ENCODE measurements at places on chromosomes 2 and 18. TPM values are rescaled to one million over a fixed set of nuclear protein-coding genes. Genes with fewer than 3 reads are reported as not detected.

- peak; percentile 46 for DNase-seq
Observed at GRCh38 chr2:206275312-206276055, 1.0 kb downstream of the ZDBF2 start.

The GDF7 gene
- 0.76 TPM for polyA plus RNA-seq

GRCh38 chr2:26636935-26637334 is 4.2 kb downstream of the CIB4 start:
- no peak for DNase-seq

- DNase-seq: no peak
Observed at GRCh38 chr2:175066411-175066810, 61.2 kb upstream of the CHN1 start.

- no peak for DNase-seq
Observed at GRCh38 chr2:174350018-174350417, 15.3 kb downstream of the SP9 start.

GRCh38 chr2:216402751-216403150 is 9.5 kb upstream of the SMARCAL1 start:
- no peak for DNase-seq

The SLC39A10 gene
- 20.1 TPM for polyA plus RNA-seq

GRCh38 chr18:48053881-48054816 is 123.7 kb upstream of the SMAD2 start:
- DNase-seq: no peak

DNA sequence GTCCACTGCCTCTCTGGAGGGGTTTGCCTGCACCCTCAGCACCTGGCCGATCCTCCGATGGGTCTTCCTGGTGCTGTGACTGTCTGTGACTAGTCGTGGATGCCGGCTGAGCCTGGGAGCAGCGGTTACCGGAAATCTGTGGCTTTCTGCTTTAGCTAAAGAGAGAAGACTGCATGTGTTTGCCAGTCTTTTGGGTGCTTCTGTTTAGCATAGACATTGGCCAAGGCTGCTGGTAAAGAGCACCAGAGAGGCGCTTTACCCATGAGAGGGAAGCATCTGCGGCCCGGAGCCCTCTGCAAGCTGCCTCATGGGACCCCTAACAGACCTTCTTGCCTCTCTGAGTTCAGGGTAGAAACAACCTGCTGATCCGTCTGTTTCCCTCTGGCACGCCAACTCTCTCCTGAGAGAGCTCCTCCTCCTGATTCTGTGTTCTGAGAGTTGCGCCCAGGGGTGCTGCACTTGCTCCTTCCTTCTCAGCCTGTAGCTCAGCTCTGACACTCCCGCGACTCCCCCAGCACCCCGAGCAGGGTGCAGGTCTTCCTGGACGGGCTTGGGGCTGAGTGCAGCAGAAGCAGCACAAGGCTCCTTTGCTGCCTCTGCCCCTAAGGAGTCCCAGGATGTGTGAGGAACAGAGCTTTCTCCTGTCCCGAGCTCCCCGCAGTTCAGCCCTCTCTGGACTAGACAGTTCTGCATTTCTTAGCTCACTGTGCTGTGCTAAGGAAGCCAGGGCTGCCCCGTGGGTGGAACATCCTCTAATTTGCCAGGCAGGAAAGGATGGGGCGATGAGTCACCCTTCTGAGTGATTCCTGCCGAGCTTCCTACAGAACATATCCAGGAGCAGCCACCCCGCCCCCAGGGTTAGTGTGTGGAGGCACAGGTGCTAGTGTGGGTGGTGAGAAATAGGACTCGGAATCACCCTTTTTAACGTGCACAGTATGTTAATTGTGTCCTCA is 203.2 kb downstream of the SH3RF3 start:
- DNase-seq: peak; percentile 41

DNA sequence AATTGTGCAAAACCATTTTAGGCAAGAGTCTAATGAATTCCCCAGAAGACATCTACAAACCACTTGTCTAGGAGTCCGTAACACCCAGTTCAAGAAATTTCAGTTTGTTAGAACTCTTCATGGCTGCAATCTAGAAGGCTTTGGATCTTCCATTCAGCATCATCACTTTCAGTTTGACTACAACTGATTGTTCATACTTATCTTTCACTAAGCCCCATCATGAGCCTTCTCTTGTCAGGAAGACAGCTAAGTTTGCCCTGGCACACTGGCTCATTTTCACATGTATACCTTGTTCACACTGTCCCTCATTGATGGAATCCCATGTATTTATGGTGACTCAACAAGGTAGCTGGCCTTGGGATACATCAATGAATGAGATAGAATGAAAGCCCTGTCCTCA is 898.4 kb upstream of the CELF4 start:
- DNase-seq: no peak

- DNase-seq: no peak
Observed at GRCh38 chr18:38413193-38413592, 847.6 kb upstream of the CELF4 start.

DNA sequence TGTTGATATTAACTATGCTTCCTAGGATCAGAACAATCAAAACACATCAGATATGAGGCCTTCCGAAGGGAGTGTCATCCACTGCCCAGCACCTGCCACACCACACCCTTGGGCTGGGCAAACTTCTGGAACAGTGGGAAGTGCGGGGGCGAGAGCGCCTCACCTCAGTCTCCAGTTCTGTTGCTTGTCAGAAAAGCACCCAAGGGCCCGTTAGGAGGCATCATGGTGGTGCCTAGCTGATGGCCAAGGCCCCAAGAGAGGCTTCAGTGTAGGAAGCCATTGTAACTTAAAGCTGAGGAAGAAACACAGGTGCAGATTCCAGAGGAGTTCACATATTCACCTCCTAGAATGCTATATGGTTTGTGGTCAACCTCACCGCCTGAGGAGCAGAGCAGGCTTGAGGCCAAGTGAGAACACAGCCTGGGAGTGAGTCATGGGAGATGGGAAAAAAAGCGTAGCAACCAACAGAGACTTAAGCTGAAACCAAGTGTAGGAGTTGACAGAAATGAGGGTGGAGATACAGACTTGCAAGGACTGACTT is 85.1 kb upstream of the ATL2 start:
- DNase-seq: no peak

The KCNS3 gene
- polyA plus RNA-seq: 4.9 TPM

The DSC3 gene
- polyA plus RNA-seq: 1.3 TPM

DNA sequence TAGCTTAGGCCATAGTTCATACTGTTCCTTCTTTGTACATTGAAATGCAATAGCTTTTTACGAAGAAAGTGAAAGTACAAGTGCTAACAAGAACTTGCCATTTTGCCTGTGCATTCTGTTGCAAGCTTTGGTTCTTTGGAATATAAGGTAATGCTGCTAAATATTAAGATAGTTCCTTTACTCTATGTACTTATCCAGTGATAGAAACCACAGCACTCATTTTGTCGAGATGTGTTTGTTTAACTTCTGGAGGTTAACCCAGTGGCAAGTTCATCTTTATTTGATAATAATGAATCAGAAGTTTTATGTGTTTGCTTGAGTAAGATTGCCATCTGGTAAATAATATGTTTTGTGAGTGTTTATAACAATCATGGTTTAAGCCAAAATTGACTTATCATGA is 373.1 kb upstream of the FANCL start:
- DNase-seq: no peak

The RAD51AP2 gene
- polyA plus RNA-seq: 0.15 TPM

DNA sequence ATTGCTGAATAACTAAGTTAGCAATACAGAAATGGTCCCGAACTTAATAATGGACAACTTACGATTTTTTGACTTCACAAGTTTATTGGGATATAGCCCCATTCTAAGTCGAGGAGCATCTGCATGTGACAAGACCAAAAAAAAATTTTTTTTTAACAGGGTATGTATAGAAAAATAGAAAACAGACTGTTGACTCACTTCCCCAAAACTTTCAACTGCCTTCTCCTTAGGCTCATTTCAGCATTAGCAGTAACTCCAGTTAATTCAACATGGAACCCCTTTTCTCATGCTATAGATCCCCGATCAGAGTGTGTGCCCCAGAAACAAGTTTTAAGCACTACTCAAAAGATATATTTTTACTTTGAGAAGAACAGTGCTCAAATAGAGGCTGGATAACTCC is 5.4 kb downstream of the CD302 start:
- no peak for DNase-seq

DNA sequence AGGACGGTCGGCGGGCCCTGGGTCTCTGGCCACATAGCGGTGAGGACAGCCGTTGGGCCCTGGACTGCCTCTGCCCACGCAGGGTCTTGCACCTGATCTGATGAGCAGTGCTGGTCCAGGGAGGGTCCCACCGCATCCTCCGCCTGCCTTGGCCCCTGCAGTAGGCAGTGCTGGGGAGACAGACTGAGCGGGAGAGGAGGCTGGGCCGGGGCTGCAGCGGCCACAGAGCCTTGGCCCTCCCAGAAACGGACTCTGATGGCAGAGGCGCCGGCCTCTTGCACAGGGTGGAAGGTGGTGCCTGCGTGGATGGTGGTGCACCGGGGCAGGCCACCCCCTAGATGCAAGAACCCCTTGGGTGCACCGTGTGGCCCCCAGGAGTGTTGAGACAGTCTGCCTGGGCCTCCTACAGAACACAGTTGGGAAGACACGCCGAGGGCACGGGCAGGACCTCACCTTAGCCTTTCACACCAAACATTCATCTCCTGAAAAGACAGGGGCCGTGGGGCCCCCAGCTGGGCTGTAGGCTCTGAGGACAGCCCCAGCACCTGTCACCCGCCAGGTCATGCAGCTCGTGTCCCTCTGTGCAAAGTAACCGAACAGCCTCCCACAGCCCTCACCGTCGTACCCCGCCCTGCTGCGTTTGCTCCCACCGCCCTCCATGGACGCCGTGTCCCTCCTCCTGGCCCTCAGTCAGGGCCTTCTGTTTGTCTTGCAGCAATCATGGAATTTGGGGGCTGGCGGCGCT is 36.8 kb downstream of the NFATC1 start:
- no peak for DNase-seq

The ALLC gene
- polyA plus RNA-seq: not detected

- DNase-seq: no peak
Observed at GRCh38 chr2:46229134-46230063, 67.8 kb upstream of the EPAS1 start.

The PSTPIP2 gene
- 2.0 TPM for polyA plus RNA-seq

DNA sequence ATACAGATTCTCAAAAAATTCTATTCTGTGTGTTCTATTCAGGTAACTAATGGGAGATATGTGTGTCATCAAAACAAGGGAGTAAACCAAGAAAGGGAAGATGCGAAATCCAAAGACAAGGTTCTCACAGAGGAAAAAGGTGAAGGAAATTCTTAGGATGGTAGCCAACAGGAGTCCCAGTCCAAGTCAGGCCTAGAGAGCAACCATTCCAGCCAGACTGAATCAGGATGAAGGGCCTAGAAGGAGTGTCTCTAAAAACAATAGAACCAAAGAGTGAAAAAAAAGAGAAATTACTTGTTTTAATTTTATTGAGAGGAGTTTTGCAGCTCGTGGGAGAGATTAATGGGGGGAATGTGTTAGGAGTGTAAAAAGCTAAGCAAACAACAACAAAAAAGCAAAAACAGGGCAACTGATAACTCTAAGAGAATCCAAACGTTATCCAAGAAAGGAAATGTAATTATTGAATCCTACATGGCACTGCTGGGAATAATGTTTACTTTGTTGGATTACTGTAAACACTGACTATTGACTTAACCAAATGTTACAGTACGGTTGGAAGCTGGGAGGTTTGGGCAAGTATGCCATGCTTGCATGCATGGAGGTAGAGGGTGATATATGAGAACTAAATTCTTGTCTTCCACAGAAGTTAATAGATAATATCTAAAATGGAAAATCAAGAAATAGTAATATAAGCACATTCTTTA is 12.3 kb downstream of the MAP3K20 start:
- no peak for DNase-seq

- no peak for DNase-seq
Observed at GRCh38 chr2:52054824-52055223, 1022.9 kb upstream of the NRXN1 start.

- no peak for DNase-seq
Observed at GRCh38 chr2:15043336-15044058, 411.0 kb downstream of the LRATD1 start.
